ENCODE measurements at places on chromosomes 5 and 9.

- DNase-seq = no peak
Observed at GRCh38 chr9:21078702-21079101, 960 bp upstream of the IFNB1 start.

DNA sequence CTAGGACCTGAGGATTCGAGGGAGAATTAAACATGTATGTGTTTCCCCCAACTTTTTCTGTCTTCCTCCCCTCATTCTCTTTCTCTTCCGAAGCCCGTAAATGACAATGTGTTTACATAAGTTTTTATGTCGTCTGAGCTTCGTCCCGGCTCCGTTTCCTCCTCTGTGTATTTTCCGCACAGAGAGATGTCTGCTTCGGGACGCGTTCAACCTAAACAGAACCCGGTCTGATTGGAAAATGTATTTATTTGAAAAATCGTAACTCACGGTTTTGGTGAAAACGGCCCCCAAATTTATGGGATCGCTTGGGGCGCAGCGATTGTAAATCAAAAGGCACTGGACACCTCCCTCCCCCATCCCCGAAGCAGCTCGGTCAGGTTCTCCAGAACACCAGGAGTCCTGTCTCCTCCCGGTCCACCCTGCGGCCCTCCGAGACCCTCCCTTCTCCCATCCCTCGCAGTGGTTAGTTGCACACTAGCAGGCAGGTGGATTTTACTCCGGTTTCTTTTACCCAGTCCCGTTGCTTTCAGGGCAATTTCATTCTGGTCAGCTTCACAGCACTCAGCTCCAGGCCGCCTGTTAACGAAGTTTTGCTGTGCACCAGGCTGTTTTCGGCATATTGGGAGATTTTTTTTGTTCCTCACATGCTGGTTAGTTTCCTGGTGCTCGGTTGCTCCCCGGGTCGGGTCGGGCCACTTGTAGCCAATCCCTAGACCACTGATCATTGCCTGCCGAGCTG is 5.8 kb upstream of the HAND1 start:
- no peak for DNase-seq

GRCh38 chr9:109475526-109475925 is 22.6 kb downstream of the PTPN3 start:
- no peak for DNase-seq

GRCh38 chr5:69271376-69271775 is 36.7 kb downstream of the CDK7 start:
- DNase-seq = no peak

- DNase-seq = no peak
Observed at GRCh38 chr9:88266416-88266815, 121.8 kb upstream of the SPIN1 start.

- no peak for DNase-seq
Observed at GRCh38 chr5:35886381-35886780, 29.7 kb downstream of the IL7R start.

GRCh38 chr5:100899675-100900074 is 3.4 kb downstream of the ST8SIA4 start:
- DNase-seq = no peak

DNA sequence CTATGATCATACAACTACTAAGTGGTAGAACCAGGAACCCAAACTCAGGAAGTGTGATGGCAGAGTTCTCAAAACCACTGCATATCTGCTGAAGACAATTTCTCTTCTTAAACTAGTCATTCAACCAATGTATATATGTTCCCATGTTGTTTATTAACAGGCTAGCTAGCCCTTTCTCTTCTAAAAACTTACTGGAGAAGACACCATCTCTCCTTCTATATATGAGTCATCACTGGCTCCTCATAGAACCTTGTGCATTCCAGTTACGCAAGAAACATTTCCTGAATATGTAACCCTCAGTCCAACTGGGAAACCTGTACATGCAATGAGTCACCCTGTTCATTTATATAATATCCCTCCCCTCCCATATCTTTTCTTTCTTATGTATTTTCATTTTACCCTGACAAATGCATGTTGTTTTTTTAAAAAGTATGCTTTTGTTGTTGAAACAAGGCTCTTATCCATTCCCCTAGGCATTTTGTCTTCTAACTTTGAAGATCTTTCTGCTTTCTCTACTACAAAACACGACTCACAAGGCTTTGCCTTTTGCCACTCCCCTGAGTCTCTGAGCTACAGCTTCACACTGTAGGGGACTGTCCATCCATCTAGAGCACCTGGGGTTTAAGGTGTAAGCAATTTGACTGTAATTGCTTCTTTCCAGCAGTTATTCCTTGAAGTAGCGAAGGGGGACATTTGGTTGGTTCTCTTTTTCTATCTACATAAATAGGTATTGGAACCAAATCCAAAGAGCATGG is 119.5 kb downstream of the ANXA1 start:
- no peak for DNase-seq

DNA sequence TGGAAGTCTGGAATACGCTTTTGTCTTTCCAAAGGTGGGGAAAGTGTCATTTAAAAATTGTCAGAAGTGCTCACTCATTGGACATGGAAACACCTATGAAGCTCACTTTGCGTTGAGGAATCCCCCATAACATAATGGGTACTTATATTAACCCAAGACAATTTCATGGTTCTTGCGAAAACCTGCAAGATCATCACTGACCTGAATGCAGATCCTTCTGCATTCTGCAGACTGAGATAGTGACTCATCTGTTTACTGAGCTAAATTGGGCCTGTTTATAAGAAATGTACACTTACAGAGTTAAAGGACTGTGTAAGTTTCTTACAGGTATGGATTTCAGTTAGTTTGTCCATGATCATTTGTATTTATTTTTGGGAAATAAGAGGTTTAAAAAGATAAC is 153.0 kb downstream of the HMHB1 start:
- no peak for DNase-seq

DNA sequence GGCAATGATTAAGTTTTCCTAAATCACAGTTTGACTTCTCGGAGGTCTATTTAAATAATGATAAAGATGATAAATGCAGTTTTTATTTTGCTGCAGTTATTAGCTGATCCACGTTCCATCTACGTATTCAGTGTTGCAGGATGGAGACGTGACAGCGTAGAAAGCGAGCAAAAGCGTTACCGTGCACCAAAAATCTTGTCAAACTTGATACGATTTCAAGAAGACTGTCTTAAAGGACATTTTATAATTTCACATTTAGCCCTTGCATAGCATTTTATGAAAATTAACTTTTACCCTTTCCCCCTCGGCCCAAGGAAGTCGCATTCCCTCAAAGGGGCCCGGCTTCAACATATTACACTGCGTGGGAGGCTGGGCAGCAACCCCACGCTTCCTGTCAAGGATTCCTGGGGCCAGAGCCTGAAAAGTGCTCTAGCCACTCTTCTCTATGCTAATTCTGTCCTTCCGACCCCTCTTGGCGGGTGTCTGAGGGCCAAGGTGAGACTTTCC is 7.1 kb upstream of the PURA start:
- DNase-seq = no peak

GRCh38 chr9:71675105-71675856 is 93.0 kb downstream of the CEMIP2 start:
- no peak for DNase-seq

DNA sequence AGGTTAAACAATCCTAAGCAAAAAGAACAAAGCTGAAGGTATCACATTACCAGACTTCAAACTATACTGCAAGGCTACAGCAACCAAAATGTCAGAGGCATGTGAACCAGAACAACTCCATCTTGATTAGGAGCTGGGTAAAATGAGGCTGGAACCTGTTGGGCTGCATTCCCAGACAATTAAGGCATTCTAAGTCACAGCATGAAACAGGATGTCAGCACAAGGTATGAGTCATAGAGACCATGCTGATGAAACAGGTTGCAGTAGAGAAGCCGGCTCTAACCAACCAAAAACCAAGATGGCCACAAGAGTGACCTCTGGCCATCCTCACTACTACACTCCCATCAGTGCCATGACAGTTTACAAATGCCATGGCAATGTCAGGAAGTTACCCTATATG is 252.0 kb downstream of the RASEF start:
- no peak for DNase-seq

Measured in stimulated activated CD8-positive, alpha-beta memory T cell treated with anti-CD3 and anti-CD28 coated beads, Interleukin-15, amount 100 ng/mL, for 24 hours (primary cell).